ENCODE measurements at places on chromosomes 1 and 21.

GRCh38 chr1:203711251-203712007, 53.6 kb upstream of the LAX1 start:
- no peak for DNase-seq

GRCh38 chr1:43651902-43652301, 2.0 kb downstream of the KDM4A start:
- DNase-seq = no peak

GRCh38 chr1:15384301-15384901, 25.3 kb upstream of the EFHD2 start:
- DNase-seq = no peak

DNA sequence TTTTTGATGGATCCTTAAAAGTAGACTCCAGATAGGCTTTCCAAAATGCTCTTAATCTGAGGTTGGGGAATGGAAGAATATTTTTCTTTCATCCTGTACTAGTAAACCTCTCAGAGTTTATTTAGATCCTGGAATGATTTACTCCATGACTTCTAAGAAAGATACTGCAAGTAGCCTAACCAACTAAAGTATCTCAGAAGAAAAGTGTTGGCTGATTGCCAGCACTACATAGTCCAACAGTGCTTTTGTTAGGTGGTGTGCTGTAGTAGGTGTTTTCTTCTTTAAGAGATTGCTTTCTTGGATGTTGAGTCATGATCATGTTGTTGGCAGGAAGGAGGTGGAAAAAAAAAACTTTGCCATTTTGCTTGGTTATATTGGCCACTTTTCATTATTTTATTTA, 119.8 kb downstream of the OSBPL9 start:
- no peak for DNase-seq

- no peak for DNase-seq
Observed at GRCh38 chr21:44331650-44332307, 7.4 kb downstream of the CFAP410 start.

GRCh38 chr1:40067023-40067422, 26.5 kb downstream of the CAP1 start:
- DNase-seq = no peak

GRCh38 chr1:117093091-117093534, 28.4 kb downstream of the TRIM45 start:
- peak; percentile 76 for DNase-seq

Data from aorta (tissue), 5 donors.